ENCODE measurements at places on chromosomes 16 and 17.
A peak's percentile ranks its signal among the peaks of the same experiment; 100 is the strongest.

- DNase-seq: no peak
These were observed 835.1 kb downstream of the KCNJ2 start for GRCh38 chr17:71004413-71004812.

DNA sequence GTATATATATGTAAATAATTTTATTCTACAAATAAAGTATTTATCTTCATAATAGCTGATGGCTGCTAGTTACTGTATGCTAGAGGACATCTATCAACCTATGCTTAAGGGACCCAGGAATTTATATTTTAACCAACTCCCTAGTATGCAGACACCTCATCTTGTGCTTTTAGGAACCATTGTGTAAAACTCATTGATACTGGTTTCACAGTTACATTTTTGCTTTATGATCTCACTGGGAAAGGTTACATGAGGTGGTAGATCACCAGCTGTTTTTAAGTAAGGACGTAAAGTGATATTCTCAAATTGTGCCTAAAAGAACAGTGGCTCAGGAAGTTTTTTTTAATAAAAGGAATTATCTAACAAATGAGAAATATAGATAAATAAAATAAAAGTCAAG lies 56.4 kb downstream of the VMP1 start:
- DNase-seq: no peak

DNA sequence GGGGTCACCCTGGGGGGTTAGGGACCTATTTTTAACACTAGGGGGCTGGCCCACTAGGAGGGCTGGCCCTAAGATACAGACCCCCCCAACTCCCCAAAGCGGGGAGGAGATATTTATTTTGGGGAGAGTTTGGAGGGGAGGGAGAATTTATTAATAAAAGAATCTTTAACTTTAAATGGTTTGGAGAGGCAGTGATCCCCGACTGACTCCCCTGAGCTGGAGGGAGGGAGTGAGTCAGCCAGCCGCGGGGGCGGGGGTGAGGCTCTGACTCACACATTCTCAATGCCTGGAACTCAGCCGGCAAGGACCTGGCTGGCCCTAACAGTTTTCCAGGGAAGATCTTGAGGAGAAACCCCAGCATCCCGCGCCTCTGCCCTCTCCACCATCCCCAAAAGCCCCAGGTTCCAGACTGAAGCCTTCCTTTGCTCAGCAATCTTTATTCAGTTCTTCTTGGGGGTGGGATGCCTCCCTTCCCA lies 1.5 kb downstream of the HCFC1R1 start:
- no peak for DNase-seq

DNA sequence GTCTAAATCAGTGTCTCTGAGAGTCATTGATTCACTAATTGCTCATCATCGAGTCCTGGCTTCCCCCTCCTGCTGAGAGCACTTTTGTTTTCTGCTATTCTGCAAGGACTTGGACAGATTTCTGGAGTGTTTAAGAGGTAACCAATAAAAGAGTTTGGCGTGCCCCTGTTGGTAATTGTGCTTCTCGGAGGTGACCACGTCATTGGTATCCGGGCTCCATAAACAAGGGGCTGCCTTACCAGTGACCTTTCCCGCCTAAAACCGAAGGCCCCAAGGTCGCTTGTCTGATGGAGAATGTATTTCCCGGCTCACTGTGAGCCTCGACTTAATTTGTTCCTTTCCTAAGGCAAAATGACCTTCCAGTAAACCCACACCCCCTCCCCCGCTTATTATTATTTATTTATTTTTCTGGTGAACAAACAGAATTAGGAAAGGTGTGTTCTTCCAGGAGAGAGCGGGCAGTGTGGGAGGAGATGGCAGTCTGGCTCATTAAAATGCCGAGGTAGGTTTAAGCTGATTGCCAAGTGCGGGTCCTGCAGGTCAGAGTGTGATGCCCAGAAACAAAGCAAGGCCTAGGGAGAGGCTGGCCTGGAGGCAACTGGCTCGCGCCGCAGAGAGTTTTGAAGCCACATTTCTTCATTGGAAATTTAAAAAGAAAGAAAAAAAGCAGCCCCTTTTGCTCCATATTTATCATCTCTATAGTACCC lies 30.2 kb downstream of the MSI2 start:
- peak; percentile 94 for DNase-seq

- DNase-seq: no peak
These were observed 48.0 kb downstream of the SHCBP1 start for GRCh38 chr16:46573008-46573833.

DNA sequence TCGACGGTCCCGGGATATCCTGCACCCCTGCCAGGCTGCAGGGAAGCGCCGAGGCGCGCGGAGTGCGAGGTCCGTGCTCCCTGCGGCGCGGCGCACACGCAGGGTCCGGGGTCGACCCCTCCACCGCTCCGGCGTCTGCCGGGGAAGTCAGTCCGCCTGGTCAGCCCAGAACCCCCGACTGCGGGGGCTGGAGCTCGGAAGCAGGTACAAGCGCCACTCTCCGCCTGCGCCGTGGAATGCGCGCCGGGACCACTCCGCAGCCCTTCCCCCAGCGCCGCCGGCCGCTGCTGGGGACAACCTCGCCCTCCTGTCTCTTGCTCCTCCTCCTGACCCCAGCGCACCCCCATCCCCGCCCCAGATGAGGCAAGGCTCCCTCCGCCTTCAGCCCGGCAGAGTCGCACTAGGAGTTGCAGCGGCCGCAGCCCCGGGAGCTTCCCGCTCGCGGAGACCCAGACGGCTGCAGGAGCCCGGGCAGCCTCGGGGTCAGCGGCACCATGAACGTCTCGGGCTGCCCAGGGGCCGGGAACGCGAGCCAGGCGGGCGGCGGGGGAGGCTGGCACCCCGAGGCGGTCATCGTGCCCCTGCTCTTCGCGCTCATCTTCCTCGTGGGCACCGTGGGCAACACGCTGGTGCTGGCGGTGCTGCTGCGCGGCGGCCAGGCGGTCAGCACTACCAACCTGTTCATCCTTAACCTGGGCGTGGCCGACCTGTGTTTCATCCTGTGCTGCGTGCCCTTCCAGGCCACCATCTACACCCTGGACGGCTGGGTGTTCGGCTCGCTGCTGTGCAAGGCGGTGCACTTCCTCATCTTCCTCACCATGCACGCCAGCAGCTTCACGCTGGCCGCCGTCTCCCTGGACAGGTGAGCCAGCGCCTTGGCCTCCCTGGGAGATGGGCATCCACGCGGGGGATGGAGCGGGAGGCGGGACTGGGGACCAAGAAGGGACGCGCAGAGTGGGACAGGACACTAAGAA lies at the start of gene GALR2:
Gene GALR2 (plus strand): TSS at position 392 of the 974 bp plus-strand sequence. CDS start 103 bp downstream, at position 495.
- DNase-seq: no peak

GRCh38 chr16:49786926-49787557 lies 68.9 kb downstream of the ZNF423 start:
- DNase-seq: no peak

GRCh38 chr16:67526149-67526791 lies 2.4 kb upstream of the RIPOR1 start:
- DNase-seq: no peak

DNA sequence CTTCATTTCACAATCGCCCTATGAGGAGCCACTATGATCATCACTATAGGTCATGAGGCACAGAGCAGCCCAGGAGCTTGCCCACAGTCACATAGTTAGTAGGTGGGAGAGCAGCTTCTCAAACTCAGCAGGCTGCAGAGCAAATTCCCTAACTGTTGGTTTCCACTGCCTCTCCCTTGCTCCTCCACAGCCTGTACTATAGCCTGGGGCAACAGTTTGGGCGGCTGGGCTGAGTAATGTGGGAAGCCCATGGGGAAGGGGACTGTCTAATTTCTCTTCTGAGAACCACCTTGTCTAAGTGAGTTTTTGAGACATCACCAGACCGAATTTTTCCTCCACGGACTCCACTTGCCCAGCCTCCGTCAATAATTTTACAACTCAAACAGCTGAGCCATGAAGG lies 73.4 kb upstream of the GPR139 start:
- no peak for DNase-seq

Data from NCI-H748 treated with DMSO at 0.1 percent for 48 hours (cell line).